ENCODE measurements at places on chromosomes 2 and 18. TPM values are rescaled to one million over a fixed set of nuclear protein-coding genes. Genes with fewer than 3 reads are reported as not detected.

Gene ERLEC1
- total RNA-seq, result 103 TPM

- DNase-seq, result peak; percentile 31
Observed at GRCh38 chr2:134365356-134365755, 111.5 kb downstream of the MGAT5 start.

Gene FABP1
- total RNA-seq, result not detected

Gene DLX1
- total RNA-seq, result 7.8 TPM

Gene TEX51
- total RNA-seq, result not detected

Gene IL36G
- total RNA-seq, result 0.24 TPM

DNA sequence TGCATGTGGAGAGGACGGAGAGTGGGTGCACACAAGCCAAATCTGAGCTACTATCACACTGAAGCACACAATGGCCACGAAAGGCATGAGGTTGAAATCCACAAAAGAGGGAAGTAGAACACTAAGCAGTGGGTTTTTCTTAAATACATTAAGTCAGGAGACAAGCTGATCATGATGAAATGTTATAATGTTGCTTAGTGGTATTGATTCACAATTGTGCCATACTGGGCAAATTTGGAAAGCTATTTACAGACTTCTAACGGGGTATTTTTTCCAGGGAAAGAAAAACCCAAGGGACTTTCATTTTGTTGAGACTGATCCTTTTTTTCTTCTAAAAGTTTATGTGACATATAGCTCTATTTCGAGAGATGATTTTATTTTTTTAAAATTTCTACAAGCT, 100.8 kb upstream of the CNGA3 start:
- no peak for DNase-seq

Gene ZAP70
- total RNA-seq, result 2.0 TPM

DNA sequence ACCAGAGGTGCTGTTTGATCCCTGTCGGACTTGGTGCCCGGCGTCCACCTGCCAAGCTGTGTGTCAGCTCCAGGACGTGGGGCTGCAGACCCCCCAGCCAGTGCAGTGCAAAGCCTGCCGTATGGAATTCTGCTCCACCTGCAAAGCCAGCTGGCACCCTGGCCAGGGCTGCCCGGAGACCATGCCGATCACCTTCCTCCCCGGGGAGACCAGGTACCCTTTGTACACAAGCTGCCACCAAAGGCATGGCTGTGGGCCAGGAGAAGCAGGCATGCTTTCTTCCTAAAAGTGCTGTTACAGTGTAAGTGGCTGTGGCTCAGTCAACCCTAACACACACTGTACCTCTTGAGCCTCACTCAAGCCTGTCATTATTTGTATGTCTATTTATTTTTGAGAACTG, 103.3 kb downstream of the RNF144A start:
- DNase-seq, result no peak

Gene RPS27A
- total RNA-seq, result 2,870 TPM

DNA sequence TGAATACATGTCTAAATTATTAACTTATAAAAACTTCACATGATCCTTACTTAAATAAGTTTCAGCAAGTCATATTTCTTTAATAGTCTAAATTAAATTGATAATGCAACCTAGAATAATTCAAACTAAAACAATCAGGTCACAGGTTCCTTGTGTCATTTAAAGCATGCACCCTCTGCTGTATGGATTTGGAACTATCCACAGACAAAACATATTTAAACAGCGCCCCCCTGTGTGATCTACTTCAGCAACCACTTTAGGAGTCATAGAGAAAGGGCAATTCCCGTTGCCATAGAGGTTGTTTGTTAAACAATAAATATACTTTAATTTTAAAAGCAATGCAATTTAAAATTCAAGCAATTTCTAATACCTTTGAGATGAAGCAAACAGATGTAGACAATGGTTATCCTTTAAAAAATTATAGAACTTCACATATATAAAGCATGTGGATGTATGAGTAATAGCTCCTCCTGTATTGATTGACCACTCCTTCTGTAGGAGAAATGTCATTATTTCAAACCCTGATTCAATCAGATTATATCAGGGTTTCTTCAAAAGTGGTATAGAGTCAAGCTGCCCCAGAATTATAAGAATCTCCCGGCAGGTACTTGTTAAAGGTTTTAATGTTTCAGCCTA, 21.2 kb downstream of the GRB14 start:
- DNase-seq, result peak; percentile 28

GRCh38 chr2:225090746-225091145, 48.5 kb upstream of the DOCK10 start:
- DNase-seq, result peak; percentile 64

Gene GREB1
- total RNA-seq, result 0.78 TPM

DNA sequence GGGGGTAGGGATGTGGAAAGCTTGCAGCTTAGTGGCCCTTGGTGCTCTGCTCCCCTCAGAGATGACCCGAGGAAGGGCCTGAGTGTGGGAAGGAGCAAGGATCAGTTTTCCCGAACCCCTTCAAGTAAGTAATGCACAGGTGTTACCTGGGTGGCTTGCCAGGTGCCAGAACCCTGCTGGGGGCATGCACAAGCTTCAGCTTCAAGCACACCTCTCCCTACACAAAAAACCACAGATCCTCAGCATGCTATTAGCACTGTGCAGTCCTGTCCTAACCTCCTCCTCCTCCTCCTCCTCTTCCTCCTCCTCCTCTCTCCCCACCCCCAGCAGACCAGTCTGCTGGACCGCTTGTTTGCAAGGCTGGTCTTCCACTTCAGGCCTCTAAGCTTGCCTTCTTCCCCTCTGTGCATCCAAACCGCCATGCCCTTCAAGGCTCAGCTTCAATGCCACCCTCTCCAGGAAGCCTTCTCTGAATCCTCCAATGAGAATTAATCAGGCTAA, 114.8 kb downstream of the ACAA2 start:
- DNase-seq, result no peak

DNA sequence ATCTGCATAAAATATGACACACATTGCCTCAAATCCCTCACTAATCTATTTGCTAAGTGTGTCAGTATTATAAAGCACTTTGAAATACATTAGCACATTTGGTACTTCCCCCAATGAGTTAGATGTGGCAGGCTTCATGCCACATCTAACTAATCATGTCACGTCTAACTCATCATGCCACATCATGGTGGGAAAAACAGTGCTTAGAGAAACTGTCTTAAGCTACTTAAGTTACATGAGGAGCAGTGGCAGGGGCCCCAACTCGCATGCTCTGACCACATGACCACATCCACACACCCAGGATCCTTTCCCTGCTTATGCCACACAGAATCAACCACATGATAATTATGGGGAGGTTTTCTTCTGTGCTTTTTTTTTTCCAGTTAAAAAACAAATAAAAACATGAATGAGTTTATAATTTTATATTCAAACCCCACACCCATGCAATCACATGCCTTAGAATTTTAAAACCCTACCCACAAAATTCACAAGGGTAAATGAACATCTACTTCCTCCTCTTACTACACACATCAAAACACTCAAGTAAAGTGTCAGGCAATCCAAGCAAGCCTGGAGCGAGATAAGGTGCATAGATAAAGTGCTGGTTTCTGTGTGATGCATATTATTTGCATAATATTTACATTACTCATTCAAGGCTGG, 1.6 kb downstream of the ABCA12 start:
- peak; percentile 58 for DNase-seq

DNA sequence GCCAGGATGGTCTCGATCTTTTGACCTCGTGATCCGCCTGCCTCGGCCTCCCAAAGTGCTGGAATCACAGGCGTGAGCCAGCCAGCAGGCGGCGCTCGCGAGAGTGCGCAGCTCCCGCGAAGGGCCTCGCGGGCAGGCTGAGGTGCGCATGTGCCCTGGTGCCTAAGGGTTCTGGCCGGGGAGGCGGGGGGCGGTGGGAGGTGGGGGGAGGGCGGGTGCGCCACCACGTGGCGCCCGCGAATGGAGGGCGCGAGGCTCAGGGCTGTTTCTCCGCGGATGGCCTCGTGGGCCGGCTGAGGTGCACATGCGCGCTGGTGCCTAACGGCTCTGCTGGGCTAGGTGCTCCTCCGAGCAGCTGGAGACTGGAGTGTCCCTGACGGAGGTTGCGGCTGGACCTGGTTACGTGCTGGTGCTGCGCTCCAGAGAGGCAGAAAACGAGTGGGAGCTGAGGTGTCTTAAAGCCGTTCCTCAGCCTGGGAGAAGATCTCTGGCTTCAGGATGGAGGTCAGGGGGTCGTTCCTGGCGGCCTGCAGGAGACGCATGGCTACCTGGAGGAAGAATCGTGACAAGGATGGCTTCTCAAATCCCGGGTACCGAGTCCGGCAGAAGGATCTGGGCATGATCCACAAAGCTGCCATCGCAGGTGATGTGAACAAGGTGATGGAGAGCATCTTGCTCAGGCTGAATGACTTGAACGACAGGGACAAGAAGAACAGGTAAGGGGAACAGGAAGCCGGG, at the start of gene ANKRD62:
Gene ANKRD62 (plus strand): TSS at position 324 of the 738 bp plus-strand sequence. CDS start 175 bp downstream, at position 499.
- DNase-seq, result no peak

DNA sequence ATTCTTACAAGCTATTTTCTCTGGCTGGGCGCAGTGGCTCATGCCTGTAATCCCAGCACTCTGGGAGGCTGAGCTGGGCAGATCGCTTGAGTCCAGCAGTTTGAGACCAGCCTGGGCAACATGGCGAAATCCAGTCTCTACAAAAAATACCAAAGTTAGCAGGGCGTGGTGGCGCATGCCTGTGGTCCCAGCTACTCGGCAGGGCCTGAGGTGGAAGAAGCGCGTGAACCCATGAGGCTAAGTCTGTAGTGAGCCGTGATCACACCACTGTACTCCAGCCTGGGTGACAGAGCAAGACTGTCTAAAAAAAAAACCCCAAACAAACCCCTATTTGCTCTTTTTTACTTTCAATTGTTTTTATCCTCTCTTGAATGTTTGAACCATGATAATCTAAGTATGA, 37.0 kb downstream of the PPP4R1 start:
- DNase-seq, result no peak

Gene PHOSPHO2
- total RNA-seq, result 2.5 TPM

GRCh38 chr2:46157966-46158310, 139.3 kb upstream of the EPAS1 start:
- DNase-seq, result no peak

DNA sequence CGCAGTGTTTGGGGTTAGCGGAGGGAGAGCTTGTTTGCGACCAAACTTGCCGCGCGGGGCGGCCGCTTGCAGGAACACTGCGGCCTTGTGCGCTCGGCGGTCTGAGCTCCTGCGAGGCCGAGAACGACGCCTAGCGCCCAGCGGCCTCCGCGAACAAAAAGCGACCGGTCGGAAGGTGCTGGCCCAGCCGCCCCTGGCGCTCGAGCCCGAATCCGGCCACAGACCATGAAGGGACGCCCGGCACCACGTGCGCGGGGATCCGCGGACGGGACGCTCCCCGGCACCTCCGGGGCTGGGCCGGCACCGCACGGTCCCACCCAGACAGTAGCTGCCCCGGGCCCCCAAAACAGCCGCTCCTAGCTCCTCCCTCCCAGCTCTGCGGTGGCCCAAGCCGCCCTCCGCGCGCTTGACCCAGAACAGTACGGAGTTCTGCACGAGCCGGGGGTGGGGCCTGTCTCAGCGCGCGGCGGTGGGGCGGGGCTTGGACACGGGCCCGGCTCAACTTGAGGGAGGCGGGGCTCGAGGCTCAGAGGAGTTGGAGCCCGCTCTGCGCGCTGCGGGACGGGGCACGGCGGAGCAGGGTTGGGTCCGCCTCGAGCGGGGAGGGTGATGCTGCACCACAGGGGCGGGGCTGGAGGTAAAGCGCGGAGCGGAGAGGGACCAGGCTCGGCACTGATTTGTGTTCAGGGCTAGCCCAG, 664 bp upstream of the IMPA2 start:
- DNase-seq, result peak; percentile 96

DNA sequence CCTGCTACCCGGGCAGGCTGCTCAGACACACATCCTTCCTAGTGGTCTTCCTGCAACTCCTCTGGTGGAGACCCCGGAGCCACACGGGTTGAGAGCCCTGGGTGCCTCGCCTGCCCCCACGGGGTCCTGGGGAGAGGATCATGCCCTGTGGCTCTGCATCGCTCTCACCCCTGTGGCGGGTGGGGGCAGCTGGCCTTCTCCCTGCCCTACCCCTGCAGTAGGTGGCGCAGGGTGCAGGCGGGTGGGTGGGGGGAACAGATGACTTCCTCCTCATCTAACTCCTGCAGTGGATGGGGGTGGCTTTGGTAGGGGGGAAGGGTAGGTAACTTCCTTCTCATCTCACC, 38.5 kb downstream of the TSHZ1 start:
- no peak for DNase-seq

All from RPMI7951 (cell line).